ENCODE measurements at places on chromosomes 5 and 9. TPM values are rescaled to one million over a fixed set of nuclear protein-coding genes. Genes with fewer than 3 reads are reported as not detected.

Gene FBXW2
- 24.3 TPM for total RNA-seq

Gene TGFBI
- 586 TPM for total RNA-seq

Gene CYLC2
- total RNA-seq: not detected

Gene CATSPER3
- not detected for total RNA-seq

Gene SPARC
- 176 TPM for total RNA-seq

Gene RBM18
- total RNA-seq: 5.5 TPM

Gene TUSC1
- total RNA-seq: 20.3 TPM

Gene PCDHB3
- total RNA-seq: not detected

Gene PTGDS
- total RNA-seq: not detected

Gene ANKRD18B
- total RNA-seq: 10.9 TPM

Gene DNAJB5
- 20.7 TPM for total RNA-seq

Gene SPINK1
- total RNA-seq: not detected

Gene IL13
- total RNA-seq: not detected

Gene TIMD4
- total RNA-seq: not detected

Gene DMRTA1
- total RNA-seq: 2.4 TPM

Gene NDST1
- total RNA-seq: 169 TPM

Gene PAEP
- not detected for total RNA-seq

Gene BBLN
- 413 TPM for total RNA-seq

Gene SPINK6
- 10.8 TPM for total RNA-seq

Gene CD274
- total RNA-seq: 5.3 TPM

Gene CD72
- 0.56 TPM for total RNA-seq

Gene IL33
- total RNA-seq: 17.4 TPM

Gene BNC2
- 0.74 TPM for total RNA-seq

Gene ZNF483
- total RNA-seq: 2.3 TPM

Gene KCNV2
- total RNA-seq: not detected

Gene GRM6
- total RNA-seq: not detected

Gene PRRX2
- 1.2 TPM for total RNA-seq

Gene MYMK
- not detected for total RNA-seq
